Stomach (tissue), 19 donors: ENCODE measurements at places on chromosomes 7 and 10.

- no peak overlapping the region for H3K4me3 ChIP-seq
- no peaks in the 10 kb centered on the region for H3K4me1 ChIP-seq
- H3K36me3 ChIP-seq, result no peaks in the 10 kb centered on the region
Observed at GRCh38 chr7:158407581-158408317, 179.9 kb downstream of the PTPRN2 start.

GRCh38 chr10:97596101-97597082 lies 6.9 kb downstream of the C10orf62 start:
- DNase-seq, result peak; percentile 48
- no peak overlapping the region for H3K4me3 ChIP-seq
- H3K4me1 ChIP-seq, result peaks cover 5% of the 10 kb centered on the region
- H3K27me3 ChIP-seq, result no peaks in the 10 kb centered on the region

- H3K4me3 ChIP-seq, result no peak overlapping the region
- no peaks in the 10 kb centered on the region for H3K27me3 ChIP-seq
- H3K36me3 ChIP-seq, result no peaks in the 10 kb centered on the region
- no peak overlapping the region for H3K27ac ChIP-seq
Observed at GRCh38 chr10:125396676-125397075, 236.3 kb upstream of the CTBP2 start.

DNA sequence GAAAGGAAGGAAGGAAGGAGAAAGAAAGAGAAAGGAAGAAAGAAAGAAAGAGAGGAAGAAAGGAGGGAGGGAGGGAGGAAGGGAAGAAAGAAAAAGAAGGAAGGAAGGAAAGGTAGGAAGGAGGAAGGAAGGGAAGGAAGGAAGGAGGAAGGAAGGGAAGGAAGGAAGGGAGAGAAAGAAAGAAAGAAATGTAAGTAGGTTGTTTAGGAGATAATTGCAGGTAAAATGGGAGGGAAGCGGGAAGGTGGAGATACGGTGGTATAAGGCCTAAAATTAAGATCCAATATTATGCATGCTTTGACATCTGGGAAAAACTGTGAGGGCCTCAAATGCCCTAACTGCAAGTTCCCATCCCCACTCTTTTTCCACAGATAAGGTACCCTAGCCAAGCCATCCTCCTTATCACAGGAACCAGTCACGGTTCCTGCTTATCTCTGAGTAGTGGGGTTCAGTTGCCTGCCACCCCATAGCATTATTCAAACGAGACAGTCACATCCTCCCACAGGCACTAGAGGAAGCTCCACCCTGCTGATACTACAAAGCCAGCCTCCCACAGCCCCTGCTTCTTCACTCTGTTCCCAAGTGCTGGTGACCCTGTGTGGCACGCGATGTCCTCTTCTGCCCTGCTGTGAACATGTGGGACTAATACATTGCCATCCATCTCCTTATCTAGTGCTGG lies 28.7 kb downstream of the ST8SIA6 start:
- DNase-seq, result peak; percentile 33
- H3K27me3 ChIP-seq, result peaks cover 7% of the 10 kb centered on the region
- H3K4me1 ChIP-seq, result no peaks in the 10 kb centered on the region
- no peak overlapping the region for H3K27ac ChIP-seq
- no peaks in the 10 kb centered on the region for H3K36me3 ChIP-seq

DNA sequence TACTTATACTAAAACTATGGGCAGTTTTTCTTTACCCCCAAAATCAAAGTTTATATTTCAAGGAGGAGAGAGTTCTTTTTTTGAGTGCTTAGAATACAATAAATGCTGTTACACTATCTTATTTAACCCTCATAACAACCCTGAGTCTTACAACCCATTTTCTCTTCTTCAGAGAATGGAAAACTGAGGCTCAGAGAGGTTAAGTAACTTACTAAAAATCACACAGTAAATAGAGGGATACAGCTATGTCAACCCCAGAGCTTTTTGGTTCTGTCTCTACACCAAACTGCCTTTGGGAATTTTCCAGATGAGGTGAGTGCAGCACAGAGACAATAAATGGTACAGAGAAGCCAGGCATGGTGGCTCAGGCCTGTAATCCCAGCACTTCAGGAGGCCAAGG lies 25.6 kb upstream of the PIK3AP1 start:
- no peaks in the 10 kb centered on the region for H3K36me3 ChIP-seq
- no peaks in the 10 kb centered on the region for H3K27me3 ChIP-seq
- no peaks in the 10 kb centered on the region for H3K4me1 ChIP-seq

GRCh38 chr7:18828994-18829857 lies 288.2 kb downstream of the TWIST1 start:
- H3K4me1 ChIP-seq, result no peaks in the 10 kb centered on the region
- DNase-seq, result no peak
- no peaks in the 10 kb centered on the region for H3K36me3 ChIP-seq

DNA sequence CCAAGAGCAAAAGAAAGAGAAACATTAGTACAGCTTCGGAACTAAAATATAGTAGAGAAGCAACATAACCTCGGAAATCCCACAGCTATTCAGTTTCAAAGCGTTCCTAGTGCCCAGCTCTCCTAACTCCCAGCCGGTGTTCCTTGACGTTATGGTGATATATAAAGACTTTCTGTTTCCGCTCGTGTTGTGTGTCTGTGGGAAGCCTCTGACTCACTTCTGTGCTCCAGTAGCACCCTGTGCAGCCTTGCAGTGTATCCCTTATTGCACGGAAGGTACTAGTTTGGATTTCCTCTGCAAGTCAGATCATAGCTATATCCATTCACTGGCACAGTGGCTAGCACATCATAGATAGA lies 535 bp downstream of the ASAH2B start:
- peaks cover 6% of the 10 kb centered on the region for H3K4me1 ChIP-seq
- DNase-seq, result no peak
- peak overlapping the region; percentile 87 for H3K4me3 ChIP-seq
- H3K36me3 ChIP-seq, result no peaks in the 10 kb centered on the region

- H3K4me1 ChIP-seq, result no peaks in the 10 kb centered on the region
- DNase-seq, result no peak
- no peaks in the 10 kb centered on the region for H3K36me3 ChIP-seq
Observed at GRCh38 chr7:83001362-83002040, 161.2 kb downstream of the PCLO start.

DNA sequence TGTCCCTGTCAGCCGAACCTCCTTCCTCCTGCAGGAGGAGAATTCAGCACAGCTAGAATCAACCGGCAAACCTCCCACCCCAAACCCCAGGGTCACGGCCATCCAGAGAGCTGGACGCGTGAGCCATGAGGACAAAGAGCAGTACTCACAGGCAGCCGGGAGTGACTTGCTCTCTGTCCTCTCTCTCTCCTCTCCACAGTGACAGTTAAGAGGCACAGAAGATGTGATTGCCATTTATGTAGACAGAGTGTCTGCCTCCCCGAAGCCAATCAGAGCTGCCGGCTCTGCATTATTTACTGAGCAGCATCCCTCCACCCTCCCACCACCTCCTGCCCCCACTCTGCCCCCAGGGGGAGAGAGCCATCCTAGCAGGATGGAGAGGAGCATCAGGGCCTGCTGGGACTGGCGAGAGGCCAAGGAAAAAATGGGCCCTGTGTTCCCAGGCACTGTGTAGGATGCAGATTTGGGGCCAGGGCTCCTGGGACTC lies 4.3 kb downstream of the DDC start:
- H3K4me3 ChIP-seq, result no peak overlapping the region
- no peaks in the 10 kb centered on the region for H3K36me3 ChIP-seq
- peak; percentile 21 for DNase-seq
- peaks cover 7% of the 10 kb centered on the region for H3K4me1 ChIP-seq
- no peak overlapping the region for H3K27ac ChIP-seq

DNA sequence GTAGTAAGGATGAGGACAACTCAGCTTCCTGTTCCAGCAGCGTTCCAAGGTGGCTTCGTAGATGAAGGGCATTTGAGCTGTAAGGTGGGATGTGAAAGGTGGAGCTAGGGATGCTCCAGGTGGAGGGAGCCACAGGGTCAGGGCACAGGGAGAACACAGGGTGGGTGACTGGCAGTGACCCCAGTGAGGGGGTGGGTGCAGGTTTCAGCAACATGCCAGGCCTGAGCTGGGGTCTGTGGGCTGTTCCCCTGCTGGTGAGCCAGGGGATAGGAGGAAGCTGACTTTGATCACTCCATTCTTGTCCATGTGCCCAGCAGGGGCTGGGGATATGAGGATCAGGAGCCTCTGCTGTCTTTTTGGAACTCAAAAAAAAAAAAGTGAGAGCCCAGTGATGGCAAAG lies 33.2 kb downstream of the CDH23 start:
- no peak for DNase-seq
- no peaks in the 10 kb centered on the region for H3K36me3 ChIP-seq
- H3K27me3 ChIP-seq, result peaks cover 5% of the 10 kb centered on the region
- no peaks in the 10 kb centered on the region for H3K4me1 ChIP-seq

DNA sequence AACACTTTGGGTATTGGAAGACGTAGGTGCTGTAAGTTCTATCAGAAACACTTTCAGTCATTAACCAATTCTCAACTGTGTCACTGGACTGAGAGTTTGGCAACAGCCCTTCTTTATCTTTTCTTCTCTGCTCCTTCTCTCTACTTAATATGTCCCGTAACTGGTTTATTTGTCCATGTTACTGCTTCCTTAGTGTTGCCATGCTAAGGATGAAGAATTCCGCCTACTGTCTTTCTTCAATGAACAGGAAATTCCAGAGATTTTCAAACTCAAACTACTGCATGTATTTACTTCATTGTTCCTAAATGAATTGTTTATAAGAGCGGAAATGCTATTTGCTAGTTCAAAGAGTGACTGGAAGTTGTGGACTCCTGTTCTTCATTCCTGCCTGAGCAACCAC lies 143.7 kb downstream of the TAX1BP1 start:
- H3K27ac ChIP-seq, result no peak overlapping the region
- H3K27me3 ChIP-seq, result no peaks in the 10 kb centered on the region
- no peak overlapping the region for H3K4me3 ChIP-seq
- no peak for DNase-seq
- peaks cover 3% of the 10 kb centered on the region for H3K36me3 ChIP-seq

DNA sequence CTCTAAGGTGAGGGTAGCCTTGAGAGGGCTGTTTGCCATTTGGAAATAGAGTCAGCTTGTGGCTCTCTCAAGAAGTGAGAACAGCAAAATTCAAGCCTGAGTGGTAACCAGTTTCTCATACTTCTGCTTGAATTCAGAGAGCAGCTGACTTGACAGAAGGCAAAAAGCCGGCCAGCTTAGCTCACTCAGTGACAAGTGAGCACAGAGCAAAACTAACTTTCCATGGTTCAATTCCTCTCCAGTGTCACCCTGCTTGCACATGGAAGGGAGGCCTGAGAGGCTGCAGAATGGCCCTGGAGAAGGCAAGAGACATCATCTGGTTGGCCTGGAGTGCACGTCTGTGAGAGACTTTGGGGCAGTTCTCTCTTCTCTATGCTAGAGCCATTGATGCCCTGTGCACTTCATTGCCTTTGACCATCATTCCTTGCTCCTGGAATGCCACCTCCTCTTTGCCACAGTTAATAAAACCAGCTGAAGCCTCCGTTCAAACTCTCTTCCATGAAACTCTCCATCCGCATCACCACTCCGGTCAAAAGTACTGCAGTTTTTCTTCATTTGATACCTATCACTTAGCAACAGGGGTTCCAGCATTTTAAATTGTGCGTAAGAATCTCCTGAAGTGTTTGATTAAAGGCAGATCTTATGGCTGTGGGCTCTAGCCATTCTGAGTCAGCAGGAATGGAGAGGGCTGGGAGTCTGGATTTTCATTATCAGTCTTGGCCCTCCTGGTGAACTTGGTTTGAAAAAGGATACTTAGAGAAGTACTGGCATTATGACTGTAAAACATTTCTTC lies 69.8 kb upstream of the PIK3CG start:
- no peak overlapping the region for H3K4me3 ChIP-seq
- no peak overlapping the region for H3K27ac ChIP-seq
- no peaks in the 10 kb centered on the region for H3K4me1 ChIP-seq
- DNase-seq, result no peak
- no peaks in the 10 kb centered on the region for H3K27me3 ChIP-seq

DNA sequence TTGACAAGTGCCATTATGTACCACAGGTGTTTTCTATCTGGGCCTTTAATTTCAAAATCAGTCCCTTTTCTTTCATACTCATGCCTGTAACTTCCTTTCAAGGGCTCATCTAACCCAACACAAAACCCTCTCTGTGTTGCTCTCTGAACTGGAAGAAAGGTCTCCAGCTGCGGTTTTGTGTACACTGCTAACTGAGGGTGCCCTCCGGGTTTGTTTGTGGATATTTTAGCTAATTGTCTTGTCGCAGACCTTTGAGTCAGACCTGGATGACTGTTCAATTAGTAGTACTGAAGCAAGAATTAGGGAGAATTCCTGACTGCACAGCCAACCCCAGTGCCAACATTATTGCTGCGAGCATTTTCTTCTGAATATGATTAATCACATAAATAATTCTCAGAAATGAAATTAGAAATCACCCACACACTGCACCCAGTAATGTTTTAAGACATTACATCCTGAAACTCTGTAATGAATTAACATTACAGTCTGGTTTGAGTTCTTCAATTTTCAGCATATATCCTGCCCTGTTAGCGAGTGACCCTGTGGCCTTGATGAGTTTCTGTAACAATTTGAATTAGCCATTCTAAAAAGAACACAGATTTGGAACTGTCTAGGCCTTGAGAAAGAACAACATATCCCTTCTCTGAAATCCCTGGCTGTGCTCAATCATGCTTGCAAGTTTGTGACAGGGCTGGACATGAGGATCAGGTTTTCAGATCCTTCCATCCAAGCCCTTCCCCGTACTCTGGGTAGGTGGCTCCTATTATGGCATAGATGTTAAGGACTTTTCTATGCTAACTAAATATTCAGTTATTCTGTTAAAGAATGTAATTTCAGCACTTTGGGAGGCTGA lies 460.1 kb downstream of the PLXDC2 start:
- no peaks in the 10 kb centered on the region for H3K27me3 ChIP-seq
- no peak for DNase-seq
- H3K4me1 ChIP-seq, result no peaks in the 10 kb centered on the region
- H3K36me3 ChIP-seq, result peaks cover 6% of the 10 kb centered on the region

GRCh38 chr10:62694537-62695126 lies 109.9 kb upstream of the ADO start:
- H3K27ac ChIP-seq, result no peak overlapping the region
- H3K36me3 ChIP-seq, result no peaks in the 10 kb centered on the region
- H3K27me3 ChIP-seq, result no peaks in the 10 kb centered on the region
- H3K4me1 ChIP-seq, result no peaks in the 10 kb centered on the region

- no peaks in the 10 kb centered on the region for H3K36me3 ChIP-seq
- no peaks in the 10 kb centered on the region for H3K27me3 ChIP-seq
- H3K27ac ChIP-seq, result no peak overlapping the region
- DNase-seq, result no peak
Observed at GRCh38 chr7:28661826-28662595, 249.7 kb downstream of the CREB5 start.

- no peak overlapping the region for H3K27ac ChIP-seq
- no peak overlapping the region for H3K4me3 ChIP-seq
- H3K36me3 ChIP-seq, result no peaks in the 10 kb centered on the region
Observed at GRCh38 chr10:62154231-62154630, 114.4 kb downstream of the RTKN2 start.

GRCh38 chr7:2978408-2978807 lies 65.3 kb downstream of the CARD11 start:
- H3K27me3 ChIP-seq, result peaks cover 10% of the 10 kb centered on the region

DNA sequence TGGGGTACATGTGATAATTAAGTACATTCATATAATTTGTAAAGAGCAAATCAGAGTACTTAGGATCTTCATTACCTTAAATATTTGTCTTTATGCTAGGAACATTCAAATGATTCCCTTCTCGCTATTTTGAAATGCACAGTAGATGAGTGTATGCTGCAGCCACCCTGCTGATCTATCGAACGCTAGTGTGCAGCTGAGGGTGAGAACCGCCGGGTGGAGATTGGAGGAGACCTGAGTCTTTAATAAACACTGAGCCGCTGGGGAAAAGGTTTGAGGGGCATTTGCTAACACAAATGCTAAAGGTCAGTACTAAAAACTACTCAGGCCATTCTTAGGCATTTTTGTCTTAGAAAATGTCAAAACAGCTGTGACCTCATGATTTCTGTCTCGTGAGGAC lies 148.0 kb downstream of the DPP6 start:
- no peaks in the 10 kb centered on the region for H3K36me3 ChIP-seq
- H3K4me3 ChIP-seq, result no peak overlapping the region
- no peaks in the 10 kb centered on the region for H3K27me3 ChIP-seq
- DNase-seq, result no peak
